ENCODE measurements at places on chromosomes 7 and 10. TPM values are rescaled to one million over a fixed set of nuclear protein-coding genes. Genes with fewer than 3 reads are reported as not detected.

DNA sequence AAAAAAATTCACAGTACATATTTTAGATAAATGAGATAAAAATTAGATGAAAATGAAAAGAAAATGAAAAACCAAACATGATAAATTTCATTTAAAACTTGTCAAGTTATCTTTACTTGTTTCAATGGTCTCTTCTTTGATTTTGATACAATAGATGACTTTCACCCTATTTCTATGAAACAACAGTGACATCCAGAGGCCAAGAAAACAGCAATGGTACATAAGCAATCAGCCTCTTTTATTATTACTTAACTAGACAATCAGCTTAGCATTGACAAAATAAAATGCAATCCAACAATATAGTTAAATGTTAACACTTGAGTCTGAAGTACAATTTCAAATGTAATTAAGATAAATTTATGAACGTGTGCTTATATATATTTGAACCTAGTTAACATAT, 74.8 kb upstream of the GPR37 start:
- no peak for DNase-seq

GRCh38 chr7:28328822-28329660, 83.3 kb upstream of the CREB5 start:
- DNase-seq, result no peak

- no peak for DNase-seq
These were observed 178.4 kb downstream of the ARHGAP12 start for GRCh38 chr10:31749981-31750840.

DNA sequence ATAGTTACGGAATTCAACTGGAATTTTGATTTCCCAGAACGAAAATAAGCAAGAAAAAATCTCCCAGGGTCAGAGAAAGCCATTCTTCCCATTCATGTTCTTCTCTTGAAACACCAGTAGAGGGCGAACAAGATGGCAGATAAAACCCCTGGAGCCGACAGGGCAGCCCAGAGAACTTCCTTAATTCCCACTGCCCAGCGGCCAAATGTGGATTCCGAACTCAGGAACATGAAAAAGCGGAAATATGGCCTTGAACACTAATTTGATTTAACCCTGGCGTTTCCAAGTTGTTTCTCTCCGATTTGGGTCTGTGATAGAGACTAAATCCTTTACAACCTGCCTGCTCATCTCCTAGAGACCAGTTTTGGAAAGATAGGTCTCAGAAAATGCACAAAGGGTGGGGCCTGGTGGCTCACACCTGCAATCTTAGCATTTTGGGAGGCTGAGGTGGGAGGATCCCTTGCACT, 100.7 kb upstream of the WAC start:
- DNase-seq, result no peak

Gene OPALIN
- total RNA-seq, result not detected

GRCh38 chr7:132232406-132232805, 343.9 kb downstream of the PLXNA4 start:
- no peak for DNase-seq

GRCh38 chr10:95245425-95246055, 45.3 kb downstream of the PDLIM1 start:
- no peak for DNase-seq

DNA sequence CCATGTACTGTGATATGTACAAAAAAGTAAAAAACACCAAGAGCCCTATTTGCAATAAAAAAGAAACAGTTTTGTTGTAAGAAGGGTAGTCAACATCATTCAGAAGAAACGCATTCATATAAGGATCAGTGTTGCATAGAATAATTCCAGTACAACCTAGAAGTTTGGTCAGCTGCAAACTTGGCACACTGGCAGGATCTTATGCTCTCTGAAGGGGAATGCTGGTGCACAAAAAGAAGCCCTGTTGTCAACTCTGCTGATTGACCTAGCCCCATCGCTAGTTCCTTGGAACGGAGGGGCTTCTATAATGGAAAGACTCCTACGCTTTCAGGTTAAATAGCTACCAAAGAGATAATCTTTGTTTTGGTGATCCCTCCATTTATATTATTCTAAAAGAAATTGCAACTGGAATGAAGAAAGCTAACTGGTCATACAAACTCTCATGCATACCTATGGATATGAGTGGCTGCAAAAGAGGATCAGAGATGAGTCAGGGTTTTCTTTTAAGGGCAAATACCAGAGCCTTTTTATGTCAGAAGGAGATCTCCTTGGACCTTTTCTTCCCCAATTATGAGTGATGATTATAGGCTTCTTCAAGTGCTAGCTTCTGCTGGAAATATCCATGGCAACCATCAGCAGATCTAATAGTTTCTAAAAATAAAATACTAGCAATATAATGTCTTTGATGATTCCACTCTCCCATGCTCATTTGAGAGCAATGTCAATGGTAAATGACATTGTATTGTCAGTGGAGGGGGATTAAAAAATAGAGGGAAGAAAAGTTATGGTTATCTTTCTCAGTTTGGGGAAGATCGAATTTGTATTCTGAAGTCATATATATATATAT, 312.4 kb upstream of the CACNA2D1 start:
- DNase-seq, result no peak
